Esophagus squamous epithelium (tissue), 5 donors: ENCODE measurements at places on chromosomes 7 and 10. TPM values are rescaled to one million over a fixed set of nuclear protein-coding genes. Genes with fewer than 3 reads are reported as not detected.

GRCh38 chr7:100066953-100067352 is 14.6 kb downstream of the ZNF3 start:
- no peak for DNase-seq
- no peaks in the 10 kb centered on the region for H3K27me3 ChIP-seq
- peaks cover 81% of the 10 kb centered on the region for H3K36me3 ChIP-seq
- H3K4me3 ChIP-seq, result no peak overlapping the region

GTF2IRD1 gene
- 29.6 TPM for total RNA-seq

GRCh38 chr10:21144047-21144446 is 246.9 kb upstream of the NEBL start:
- H3K4me1 ChIP-seq, result no peaks in the 10 kb centered on the region
- no peak overlapping the region for H3K27ac ChIP-seq
- H3K36me3 ChIP-seq, result no peaks in the 10 kb centered on the region

DNA sequence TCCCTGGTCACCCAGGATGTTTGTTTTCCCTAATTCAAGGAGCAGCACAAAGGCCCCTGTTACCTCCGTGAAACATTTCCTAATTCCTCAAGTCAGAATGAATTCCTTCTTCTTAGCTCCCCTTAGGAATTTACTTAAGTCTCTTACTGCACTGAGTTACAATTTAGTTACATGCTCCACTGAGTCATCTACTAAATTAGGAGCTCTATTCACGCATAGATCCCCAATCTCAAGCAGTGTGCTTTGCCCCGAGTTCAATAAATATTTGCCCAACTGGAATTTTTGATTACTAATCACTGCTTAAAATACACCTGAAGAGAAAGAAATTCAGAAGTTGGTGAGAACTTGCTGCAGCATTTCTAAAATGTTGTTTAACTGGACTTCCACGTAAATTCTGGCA is 329.4 kb upstream of the MYO3A start:
- H3K27me3 ChIP-seq, result no peaks in the 10 kb centered on the region
- DNase-seq, result no peak
- no peaks in the 10 kb centered on the region for H3K36me3 ChIP-seq
- no peak overlapping the region for H3K27ac ChIP-seq

DNA sequence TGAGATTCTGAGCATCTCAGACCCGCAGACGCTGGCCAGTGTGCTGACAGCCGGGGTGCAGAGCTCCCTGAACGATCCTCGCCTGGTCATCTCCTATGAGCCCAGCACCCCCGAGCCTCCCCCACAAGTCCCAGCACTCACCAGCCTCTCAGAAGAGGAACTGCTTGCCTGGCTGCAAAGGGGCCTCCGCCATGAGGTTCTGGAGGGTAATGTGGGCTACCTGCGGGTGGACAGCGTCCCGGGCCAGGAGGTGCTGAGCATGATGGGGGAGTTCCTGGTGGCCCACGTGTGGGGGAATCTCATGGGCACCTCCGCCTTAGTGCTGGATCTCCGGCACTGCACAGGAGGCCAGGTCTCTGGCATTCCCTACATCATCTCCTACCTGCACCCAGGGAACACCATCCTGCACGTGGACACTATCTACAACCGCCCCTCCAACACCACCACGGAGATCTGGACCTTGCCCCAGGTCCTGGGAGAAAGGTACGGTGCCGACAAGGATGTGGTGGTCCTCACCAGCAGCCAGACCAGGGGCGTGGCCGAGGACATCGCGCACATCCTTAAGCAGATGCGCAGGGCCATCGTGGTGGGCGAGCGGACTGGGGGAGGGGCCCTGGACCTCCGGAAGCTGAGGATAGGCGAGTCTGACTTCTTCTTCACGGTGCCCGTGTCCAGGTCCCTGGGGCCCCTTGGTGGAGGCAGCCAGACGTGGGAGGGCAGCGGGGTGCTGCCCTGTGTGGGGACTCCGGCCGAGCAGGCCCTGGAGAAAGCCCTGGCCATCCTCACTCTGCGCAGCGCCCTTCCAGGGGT is 703 bp downstream of the RBP3 start:
- DNase-seq, result no peak
- H3K36me3 ChIP-seq, result no peaks in the 10 kb centered on the region
- no peak overlapping the region for H3K4me3 ChIP-seq
- no peaks in the 10 kb centered on the region for H3K27me3 ChIP-seq
- H3K4me1 ChIP-seq, result no peaks in the 10 kb centered on the region

DNA sequence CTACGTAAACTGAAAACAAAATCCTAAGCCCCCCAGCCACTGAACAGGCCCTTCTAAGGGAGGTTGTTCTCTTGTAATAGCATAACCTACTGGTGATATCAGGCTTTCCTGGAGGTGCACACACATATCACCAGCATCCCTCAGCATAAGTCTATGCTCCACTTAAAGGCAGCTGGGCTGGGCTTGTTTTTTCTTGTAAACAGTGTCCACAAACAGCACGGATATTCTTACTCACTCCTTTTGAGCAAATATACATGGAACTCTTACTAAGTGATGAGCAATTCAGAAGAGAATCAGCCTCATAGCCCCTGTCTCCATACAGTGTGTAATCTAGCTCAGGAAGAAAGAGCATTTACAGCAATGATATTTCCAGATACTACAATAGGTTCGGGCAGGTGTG is 2.4 kb downstream of the LRIT1 start:
- H3K4me3 ChIP-seq, result no peak overlapping the region
- no peaks in the 10 kb centered on the region for H3K36me3 ChIP-seq
- no peaks in the 10 kb centered on the region for H3K4me1 ChIP-seq
- DNase-seq, result no peak
- no peak overlapping the region for H3K27ac ChIP-seq

DNA sequence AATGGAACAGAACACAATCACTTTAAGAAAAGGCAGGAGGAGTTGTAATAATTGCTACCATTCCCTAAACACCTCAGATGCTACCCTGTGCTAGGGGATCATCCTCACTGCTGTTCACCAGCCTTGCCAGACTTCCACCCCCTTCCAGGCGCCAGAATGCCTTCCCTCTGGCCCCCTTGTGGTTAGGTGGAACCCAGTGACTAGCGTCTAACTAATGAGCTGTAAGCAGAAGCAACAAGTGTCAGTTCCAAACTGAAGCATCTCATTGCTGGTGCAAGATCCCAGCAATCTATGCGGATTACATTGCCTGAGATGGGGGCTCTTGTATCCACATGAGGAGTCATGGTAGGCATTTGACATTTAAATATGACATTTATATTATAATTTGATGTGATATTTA is 86.6 kb downstream of the FRMD4A start:
- DNase-seq, result no peak
- no peaks in the 10 kb centered on the region for H3K27me3 ChIP-seq
- no peaks in the 10 kb centered on the region for H3K4me1 ChIP-seq
- no peak overlapping the region for H3K4me3 ChIP-seq

DNA sequence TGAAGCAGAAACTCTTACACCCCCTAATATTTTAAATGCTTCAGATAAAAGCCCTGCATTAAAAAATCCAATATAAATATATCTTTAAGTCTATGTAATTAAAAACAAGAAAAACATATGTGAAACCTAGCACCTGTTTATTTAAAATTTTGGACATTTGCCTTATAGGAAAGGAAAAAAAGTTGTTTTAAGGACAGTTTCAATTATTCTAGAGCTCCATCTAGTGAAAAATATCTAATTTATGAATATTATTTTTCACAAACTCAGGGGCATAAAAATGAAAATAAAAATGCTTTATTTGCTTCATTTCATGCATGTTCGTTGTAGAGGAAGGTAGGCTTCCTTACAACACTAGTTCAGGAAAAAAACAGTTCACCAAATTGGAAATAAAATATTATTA is 26.1 kb downstream of the ENKUR start:
- H3K4me3 ChIP-seq, result no peak overlapping the region
- H3K36me3 ChIP-seq, result no peaks in the 10 kb centered on the region
- no peaks in the 10 kb centered on the region for H3K27me3 ChIP-seq

SPDYE2 gene
- total RNA-seq, result not detected

GPR22 gene
- total RNA-seq, result not detected

DNA sequence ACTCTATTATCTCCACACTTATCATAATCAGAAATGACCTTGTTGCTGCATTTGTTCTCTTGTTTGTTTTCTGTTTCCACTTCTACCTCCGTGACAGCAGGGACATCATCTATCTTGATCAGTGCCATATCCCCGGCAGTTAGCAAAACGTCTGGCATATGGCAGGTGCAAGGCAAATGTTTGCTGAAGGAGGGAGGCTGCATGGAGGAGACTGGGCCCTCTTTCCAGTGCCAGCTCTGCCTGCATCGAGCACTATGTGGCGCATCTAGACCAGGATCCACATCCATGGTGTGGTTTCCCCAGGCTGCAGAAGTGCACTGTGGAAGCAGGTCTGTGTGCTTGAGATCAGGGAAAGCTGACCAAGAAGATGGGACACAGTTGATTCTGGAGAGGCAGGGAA is 181.2 kb downstream of the KCNMA1 start:
- H3K27ac ChIP-seq, result no peak overlapping the region
- no peak for DNase-seq
- no peaks in the 10 kb centered on the region for H3K4me1 ChIP-seq
- H3K27me3 ChIP-seq, result no peaks in the 10 kb centered on the region
- H3K36me3 ChIP-seq, result no peaks in the 10 kb centered on the region

- H3K27ac ChIP-seq, result no peak overlapping the region
- H3K27me3 ChIP-seq, result no peaks in the 10 kb centered on the region
- no peaks in the 10 kb centered on the region for H3K4me1 ChIP-seq
- H3K36me3 ChIP-seq, result no peaks in the 10 kb centered on the region
- H3K4me3 ChIP-seq, result no peak overlapping the region
These were observed 185.9 kb downstream of the RAB11FIP2 start for GRCh38 chr10:117860823-117861222.

GRCh38 chr10:93873420-93874115 is 20.2 kb upstream of the SLC35G1 start:
- H3K4me3 ChIP-seq, result no peak overlapping the region
- H3K27ac ChIP-seq, result no peak overlapping the region
- H3K4me1 ChIP-seq, result no peaks in the 10 kb centered on the region
- H3K27me3 ChIP-seq, result no peaks in the 10 kb centered on the region
- DNase-seq, result no peak

- no peak for DNase-seq
- no peak overlapping the region for H3K4me3 ChIP-seq
- H3K4me1 ChIP-seq, result no peaks in the 10 kb centered on the region
- H3K27me3 ChIP-seq, result no peaks in the 10 kb centered on the region
- no peaks in the 10 kb centered on the region for H3K36me3 ChIP-seq
These were observed 103.7 kb upstream of the RELN start for GRCh38 chr7:104093127-104093526.

GRCh38 chr7:45709168-45710042 is 135.2 kb downstream of the ADCY1 start:
- peak overlapping the region; percentile 64 for H3K27ac ChIP-seq
- H3K4me1 ChIP-seq, result no peaks in the 10 kb centered on the region
- no peak for DNase-seq

FAM25G gene
- total RNA-seq, result not detected

USP6NL gene
- 36.2 TPM for total RNA-seq

GRCh38 chr7:375901-376305 is 85.9 kb downstream of the FOXL3 start:
- no peak overlapping the region for H3K27ac ChIP-seq
- H3K36me3 ChIP-seq, result no peaks in the 10 kb centered on the region
- no peaks in the 10 kb centered on the region for H3K27me3 ChIP-seq

TUBAL3 gene
- total RNA-seq, result not detected

DNA sequence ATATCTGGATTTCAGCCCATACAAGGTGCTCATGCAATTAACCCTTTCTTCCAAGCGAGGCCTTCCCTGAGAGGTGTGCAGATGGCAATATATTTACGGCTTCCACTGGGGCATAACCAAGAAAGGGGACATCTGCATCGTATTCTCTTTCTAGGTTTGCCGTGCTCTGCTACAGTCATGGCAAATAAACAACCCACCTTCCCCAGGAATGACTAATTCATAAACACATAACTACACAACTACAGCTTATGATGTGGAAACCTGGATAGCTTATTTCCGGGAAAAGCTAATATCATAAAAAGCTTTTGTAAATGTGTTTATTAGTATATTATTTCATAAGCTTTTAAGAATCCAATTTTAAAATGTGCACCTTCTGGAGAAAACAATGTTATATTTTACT is 120.0 kb downstream of the CAMK1D start:
- no peak overlapping the region for H3K27ac ChIP-seq
- H3K4me1 ChIP-seq, result no peaks in the 10 kb centered on the region
- no peak for DNase-seq
- no peaks in the 10 kb centered on the region for H3K27me3 ChIP-seq
- no peaks in the 10 kb centered on the region for H3K36me3 ChIP-seq

GRCh38 chr10:69712342-69712741 is 82.3 kb downstream of the FAM241B start:
- no peak overlapping the region for H3K4me3 ChIP-seq
- no peak for DNase-seq
- H3K36me3 ChIP-seq, result no peaks in the 10 kb centered on the region

DNA sequence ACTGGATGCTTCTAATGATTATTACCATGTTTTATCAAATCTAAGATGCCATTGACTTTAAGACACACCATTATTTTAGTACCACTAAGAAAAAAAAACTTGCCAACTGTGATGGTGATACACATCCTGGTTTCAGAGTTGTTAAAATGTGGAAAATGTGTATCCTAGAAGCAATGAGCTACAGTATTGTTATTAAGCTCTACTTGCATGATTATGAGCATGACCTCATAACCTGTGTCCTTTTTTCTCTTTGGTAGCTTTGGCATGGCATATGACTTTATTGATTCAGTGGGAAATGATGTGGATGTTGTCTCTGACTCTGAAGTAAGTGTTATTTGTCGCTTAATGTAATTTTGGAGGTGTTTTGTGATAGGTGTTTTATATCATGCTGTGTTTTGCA is 3.3 kb downstream of the EDRF1 start:
- peaks cover 7% of the 10 kb centered on the region for H3K4me1 ChIP-seq
- H3K27me3 ChIP-seq, result no peaks in the 10 kb centered on the region

DNA sequence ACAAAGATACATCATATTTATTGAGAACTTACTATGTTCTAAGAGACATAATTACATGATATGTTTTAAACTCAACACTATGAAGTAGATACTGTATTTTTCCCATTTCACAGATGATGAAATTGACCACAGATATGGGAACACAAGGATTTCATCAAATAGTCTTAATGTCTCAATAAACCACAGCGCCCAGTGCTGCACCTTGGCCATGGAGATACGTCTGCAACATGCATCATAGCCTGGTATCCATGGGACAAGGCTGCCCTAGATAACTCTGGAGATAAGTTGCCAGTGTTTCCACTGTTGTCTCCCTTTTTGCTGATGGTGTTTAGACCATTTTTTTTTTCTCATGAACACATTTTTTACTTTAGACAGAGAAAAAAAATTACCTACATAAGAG is 97.5 kb downstream of the GNAT3 start:
- H3K27ac ChIP-seq, result no peak overlapping the region
- H3K36me3 ChIP-seq, result no peaks in the 10 kb centered on the region
- no peaks in the 10 kb centered on the region for H3K27me3 ChIP-seq
- DNase-seq, result no peak

GRCh38 chr7:136870866-136871487 is 2.5 kb downstream of the CHRM2 start:
- H3K27ac ChIP-seq, result no peak overlapping the region
- peaks cover 65% of the 10 kb centered on the region for H3K27me3 ChIP-seq
- peaks cover 15% of the 10 kb centered on the region for H3K4me1 ChIP-seq
- no peaks in the 10 kb centered on the region for H3K36me3 ChIP-seq
- H3K4me3 ChIP-seq, result peak overlapping the region; percentile 37

GRCh38 chr10:23155169-23155568 is 36.9 kb upstream of the PTF1A start:
- H3K27ac ChIP-seq, result no peak overlapping the region
- H3K4me1 ChIP-seq, result no peaks in the 10 kb centered on the region
- no peaks in the 10 kb centered on the region for H3K36me3 ChIP-seq
- no peak for DNase-seq
